ENCODE measurements at places on chromosomes 2 and 18.

- DNase-seq, result no peak
These were observed 47.9 kb upstream of the ITGAV start for GRCh38 chr2:186542002-186542401.

GRCh38 chr2:240254337-240255164 is 114.1 kb upstream of the OTOS start:
- no peak for DNase-seq

DNA sequence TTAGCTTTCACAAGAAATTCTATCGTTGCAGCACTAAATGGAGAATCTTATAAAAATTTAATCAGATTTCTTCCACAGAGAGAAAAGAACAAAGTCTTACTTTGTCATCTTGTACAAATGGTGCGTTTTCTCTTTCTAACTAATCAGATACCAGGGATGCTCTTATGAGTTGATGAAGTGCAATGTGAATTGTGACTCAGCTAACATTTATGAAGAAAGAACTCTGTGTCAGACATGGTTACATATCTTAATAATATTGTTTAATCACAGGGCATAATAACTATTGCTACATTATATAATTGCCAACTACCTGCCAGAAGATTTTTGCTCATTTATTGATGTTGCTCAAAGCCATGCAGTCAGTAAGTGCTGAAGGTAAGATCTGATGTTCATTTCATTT is 465.0 kb downstream of the CCDC85A start:
- DNase-seq, result no peak

DNA sequence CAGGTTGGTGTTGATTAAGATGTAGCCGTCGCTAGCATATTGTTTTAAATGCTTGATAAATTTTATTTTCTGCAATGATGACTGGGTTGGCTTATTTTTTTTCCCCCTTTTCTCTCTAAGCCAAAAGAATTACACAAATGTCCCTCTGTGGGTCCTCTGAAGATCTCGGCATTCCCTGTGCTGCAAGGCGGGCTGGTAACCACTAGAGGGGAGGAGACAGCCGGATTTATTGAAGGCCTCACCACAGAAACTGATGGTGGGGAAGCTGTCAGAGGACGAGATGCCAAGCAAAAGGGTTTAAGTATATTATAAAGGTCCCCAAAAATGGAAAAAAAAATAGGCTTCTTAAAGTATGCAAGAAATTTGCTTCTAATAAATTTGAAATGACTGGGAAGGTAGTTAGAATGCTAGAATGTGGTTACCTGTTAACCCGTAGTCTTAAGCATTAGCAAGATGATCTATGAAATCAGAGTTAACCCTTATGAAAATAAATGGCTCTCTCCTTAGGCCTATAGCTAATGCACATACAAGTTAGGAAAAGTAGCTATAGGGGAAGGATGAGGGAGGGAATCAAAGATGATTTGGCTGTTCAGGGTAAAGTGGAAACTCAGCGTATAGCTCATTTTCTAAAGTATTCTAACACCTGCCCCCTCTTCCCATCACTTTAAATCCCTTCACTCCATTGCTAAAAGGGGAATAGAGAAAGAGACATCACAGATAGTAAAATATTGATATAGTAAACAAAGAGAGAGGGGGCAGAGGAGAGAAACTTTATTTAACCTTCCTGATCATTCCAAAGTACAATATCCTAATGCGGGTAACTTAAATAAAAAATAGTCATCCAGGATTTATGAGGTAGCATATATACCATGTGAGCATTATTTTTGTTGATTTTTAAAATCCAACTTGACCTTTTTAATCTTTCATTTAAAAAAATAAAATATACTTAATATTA is 894.5 kb upstream of the POU3F3 start:
- DNase-seq, result no peak

- DNase-seq, result no peak
These were observed 789.4 kb downstream of the LRP1B start for GRCh38 chr2:141341444-141341843.

GRCh38 chr18:38520786-38521185 is 955.2 kb upstream of the CELF4 start:
- DNase-seq, result peak; percentile 53

DNA sequence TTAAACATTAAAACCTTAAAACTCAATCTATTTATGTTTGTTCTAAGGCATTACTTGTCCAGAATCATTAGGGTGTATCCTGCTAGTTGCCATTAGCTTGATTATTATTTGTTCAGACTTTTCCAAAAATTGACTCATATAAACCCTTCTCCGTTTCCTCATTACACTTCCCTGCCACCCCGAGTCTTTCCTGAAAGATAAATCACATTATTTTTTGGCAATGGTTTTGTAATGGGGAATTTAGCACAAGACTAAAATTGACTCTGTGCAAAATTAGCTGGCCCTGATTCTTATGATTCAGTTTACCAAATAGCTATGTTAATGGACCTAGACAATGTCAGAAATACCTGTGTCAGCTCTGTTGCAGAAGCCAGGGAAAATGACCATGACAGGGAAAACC is 112.2 kb upstream of the NT5C1B start:
- DNase-seq, result no peak

GRCh38 chr2:152434395-152435182 is 99.6 kb downstream of the FMNL2 start:
- DNase-seq, result no peak

Measured in NCI-H2029 treated with DMSO at 0.1 percent for 48 hours (cell line).